Stimulated activated CD8-positive, alpha-beta memory T cell treated with anti-CD3 and anti-CD28 coated beads, Interleukin-15, amount 100 ng/mL, for 48 hours (primary cell): ENCODE measurements at places on chromosomes 11 and 22.

DNA sequence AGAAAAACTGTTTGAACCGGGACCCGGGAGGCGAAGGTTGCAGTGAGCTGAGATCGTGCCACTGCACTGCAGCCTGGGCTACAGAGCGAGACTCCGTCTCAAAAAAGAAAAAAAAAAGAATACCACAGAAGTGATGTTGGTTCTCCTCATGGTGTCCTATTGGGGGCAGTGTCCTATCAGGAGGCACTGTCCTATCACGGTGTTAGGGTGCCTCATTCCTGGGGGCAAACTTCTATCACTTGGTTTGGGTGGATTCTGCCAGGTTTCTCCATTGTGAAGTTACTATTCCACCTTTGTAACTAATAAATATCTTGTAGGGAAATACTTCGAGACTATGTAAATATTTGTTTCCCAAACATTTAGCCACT is 19.6 kb downstream of the PRR14L start:
- DNase-seq = no peak

- DNase-seq = no peak
Observed at GRCh38 chr22:45783021-45783420, 111.4 kb downstream of the ATXN10 start.

DNA sequence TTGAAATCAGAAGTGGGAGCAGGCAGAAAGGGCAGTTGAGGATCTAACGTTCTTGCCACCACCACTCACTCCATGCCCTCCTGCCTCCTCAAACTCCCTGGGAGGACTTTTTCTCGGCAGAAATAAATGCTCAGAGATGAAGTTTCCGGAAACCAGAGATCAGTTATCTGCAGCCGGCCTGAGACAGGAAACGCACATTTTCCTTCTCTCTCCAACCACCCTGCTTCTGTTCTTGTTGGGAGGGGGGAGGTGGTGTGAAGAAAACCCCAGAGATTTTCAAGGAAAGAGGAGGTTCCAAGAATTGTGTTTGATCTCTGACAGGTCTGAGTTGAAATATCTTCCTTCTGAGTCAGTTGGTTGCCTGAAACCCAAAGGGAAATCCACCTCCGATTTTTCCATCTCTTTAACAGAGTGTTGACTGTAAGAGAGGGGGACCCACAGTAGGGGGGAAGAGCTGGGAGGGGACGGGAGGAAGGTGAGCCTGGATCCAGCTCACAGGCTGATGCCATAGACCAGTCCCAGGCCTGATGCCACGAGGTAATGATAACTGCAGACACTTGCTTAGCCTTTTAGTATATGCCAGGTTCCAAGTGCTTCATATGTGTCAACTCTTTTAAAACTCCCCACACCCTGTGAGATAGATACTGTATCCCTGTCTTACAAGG is 100.8 kb downstream of the TRAF6 start:
- DNase-seq = no peak

GRCh38 chr11:57309106-57310059 is 15.4 kb downstream of the TNKS1BP1 start:
- DNase-seq = no peak

GRCh38 chr11:37748641-37749040 is 1150.6 kb upstream of the RAG2 start:
- DNase-seq = no peak

GRCh38 chr22:35039625-35040024 is 26.3 kb upstream of the ISX start:
- no peak for DNase-seq

DNA sequence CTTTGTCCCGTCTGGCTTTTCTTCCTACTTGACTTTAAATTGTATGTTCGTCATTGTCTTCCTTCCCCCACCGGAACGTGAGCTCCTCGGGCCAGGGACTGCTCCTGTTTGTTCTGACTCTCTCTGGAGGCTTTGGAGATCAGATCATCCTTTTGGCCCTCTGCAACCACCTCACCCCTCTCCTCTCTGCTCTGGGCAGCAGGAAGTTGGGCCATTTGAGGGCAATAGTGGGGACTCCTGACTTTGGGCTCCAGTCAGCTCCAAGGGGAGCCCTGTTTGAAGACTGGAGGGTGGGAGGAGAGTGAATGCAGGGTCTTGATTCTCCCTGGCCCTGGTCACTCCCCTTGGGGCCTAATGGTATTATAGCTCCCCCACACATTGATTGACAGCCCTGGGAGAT is 186.3 kb upstream of the B3GAT1 start:
- no peak for DNase-seq

GRCh38 chr22:35555483-35555890 is 14.9 kb downstream of the RASD2 start:
- DNase-seq = no peak

DNA sequence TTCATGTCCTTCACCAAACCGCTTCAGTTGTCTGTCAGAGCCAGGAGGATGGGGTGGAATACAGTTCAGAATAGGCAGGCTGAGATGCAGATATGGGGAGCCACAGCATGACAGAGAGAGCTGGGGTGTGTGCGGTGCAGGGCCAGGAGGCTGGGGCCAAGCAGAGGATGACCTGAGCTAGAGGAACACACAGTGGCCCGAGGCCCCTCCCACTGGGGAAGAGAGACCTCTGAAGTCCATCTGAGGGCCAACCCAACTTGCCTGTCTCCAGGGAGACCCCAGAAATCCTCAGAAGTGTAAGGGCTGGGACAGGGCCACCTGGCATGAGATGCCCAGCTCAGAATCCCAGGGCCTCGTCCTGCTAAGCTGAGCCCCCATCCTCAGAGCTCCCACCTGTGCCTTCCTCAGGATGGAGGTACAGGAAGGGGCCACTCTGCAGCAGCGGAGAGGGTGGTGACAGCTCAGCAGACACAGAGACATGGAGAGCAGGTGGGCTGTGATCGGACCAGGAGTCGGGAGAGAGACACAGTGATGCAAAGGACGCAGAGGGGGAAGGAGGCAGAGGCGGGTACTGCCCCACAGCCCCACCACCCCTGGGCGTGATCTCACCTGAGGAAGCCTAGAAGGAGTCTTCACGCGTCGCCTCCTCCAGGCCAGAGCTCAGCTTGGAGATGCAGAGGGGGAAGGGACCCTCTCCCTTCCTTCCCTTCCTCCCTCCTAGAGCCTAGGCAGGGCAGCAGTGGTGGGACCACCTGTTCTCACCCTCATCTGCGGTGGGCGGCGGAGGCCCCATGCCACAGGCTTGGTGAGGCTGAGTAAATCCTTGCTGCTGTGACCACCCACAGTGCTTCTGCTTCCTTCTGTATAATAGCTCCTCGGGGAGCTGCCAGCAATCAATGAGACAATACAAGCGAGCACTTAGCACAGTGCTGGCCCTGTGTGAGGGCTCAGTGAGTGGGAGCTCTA is 9.1 kb upstream of the TUB start:
- no peak for DNase-seq
